ENCODE measurements at places on chromosomes 3 and 15. TPM values are rescaled to one million over a fixed set of nuclear protein-coding genes. Genes with fewer than 3 reads are reported as not detected.

DNA sequence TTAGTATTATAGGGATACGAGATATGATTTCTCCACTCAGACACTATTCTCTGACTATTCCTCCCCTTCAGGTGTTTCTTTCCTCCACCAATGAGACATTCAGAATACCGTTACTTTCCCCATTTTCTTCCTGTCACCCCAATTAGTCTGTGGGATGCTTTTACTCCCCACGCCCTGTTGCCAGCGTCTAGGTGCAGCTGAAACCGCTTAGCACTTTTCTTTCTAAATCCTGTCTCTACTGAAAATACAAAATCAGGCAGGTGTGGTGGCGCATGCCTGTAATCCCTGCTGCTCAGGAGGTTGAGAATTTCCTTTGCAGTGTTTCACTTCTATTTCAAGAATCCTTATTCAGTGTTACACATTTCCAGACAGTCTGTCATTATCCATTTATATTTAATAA lies 49.6 kb upstream of the DLG1 start:
- no peak for DNase-seq

GRCh38 chr3:138025553-138025952 lies 15.6 kb downstream of the CLDN18 start:
- no peak for DNase-seq

The MASP1 gene
- total RNA-seq: 13.1 TPM

The SLC15A2 gene
- total RNA-seq: 0.18 TPM

GRCh38 chr3:133159498-133160475 lies 121.6 kb downstream of the TMEM108 start:
- no peak for DNase-seq

The NR1I2 gene
- not detected for total RNA-seq

- DNase-seq: no peak
Measured at GRCh38 chr3:44098656-44099415, 142.8 kb upstream of the TOPAZ1 start.

DNA sequence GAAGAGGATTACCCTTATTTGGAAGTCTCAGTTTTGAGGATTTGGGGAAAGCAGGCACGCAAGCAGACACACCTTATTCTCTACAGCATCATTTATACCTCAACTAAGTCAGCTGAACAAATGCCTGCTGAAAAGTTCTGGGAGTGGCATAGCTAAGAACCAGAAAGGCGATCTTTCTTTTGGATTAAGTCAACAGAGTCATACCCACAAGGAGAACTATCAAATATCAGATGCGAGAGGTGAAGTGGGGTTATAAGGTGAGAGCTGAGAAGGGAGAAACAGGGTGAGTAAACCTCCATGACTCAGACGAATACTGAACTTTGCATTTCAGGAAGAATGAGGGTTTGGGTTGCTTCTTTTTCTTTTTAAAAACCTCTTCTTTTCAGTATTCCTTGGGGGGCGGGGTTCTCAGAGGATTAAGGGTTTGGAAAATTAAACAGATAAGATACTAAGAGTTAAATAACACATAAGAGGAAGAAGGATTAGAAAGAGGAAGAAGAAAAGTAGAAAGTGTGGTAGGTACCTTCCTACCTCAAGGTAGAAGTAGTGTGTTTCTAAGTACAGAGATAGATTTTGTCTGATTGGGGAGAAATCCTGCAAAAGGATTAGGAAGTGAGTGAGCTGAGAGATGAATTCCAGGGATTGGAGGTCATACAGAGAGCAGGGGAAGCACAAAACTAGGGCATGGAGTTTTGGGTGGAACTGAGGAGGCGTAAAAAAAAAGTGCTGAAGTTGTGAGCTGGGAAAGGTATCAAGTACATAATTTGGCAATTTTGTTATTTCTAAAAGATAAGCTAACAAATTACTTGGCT lies 41.3 kb upstream of the ICE2 start:
- peak; percentile 61 for DNase-seq

DNA sequence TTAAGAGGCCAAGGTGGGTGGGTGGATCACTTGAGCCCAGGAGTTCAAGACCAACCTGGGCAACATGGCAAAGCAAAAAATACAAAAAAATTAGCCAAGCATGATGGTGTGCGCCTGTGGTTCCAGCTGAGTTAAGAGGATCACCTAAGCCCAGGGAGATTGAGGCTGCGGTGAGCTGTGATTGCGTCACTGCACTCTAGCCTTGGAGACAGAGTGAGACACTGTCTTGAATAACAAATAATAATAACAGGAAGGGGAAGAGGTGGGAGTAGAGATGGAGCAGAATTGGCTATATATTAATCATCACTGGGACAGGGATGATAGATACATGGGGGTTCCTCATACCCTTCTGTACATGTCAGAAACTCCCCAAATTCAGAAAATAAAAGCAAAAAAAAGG lies 23.8 kb upstream of the NMB start:
- peak; percentile 49 for DNase-seq

DNA sequence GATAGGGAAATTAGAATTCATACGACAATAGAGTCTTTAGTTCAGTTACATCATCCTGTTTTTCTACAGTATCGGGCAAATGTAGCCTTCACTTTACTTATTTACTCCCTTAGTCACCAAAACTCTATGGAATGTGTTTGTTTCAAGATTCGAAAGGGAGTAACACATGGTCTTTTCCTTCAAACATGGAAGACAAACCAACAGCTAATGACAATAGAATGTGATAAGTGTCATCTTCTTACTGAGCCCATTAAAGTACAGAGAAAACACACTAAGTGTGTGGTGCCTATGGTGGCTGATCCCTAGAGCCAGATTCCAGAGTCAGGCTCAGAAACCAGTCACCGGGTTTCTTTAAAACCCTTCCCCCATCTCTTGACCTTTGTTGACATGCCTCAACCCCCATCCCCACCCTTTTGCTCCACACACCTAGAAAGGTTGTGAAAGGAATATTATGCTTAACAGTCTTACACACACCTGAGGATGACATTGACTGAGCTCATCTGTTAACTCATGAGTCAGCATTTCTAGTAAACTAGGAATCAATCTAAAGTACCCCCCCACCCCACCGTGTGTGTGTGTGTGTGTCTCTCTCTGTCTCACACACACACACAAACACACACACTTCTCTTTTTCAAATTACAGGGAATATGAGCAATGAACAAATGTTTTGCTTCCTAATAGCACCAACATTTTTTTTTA lies 549.6 kb upstream of the CCDC54 start:
- peak; percentile 25 for DNase-seq

GRCh38 chr15:55868707-55869106 lies 124.7 kb downstream of the NEDD4 start:
- DNase-seq: peak; percentile 35

- DNase-seq: no peak
Measured at GRCh38 chr3:192608726-192609600, 118.4 kb downstream of the FGF12 start.

The POPDC2 gene
- under 0.01 TPM for total RNA-seq

The LHFPL4 gene
- total RNA-seq: not detected

- no peak for DNase-seq
Measured at GRCh38 chr3:194588236-194588635, 45.0 kb downstream of the TMEM44 start.

GRCh38 chr3:102060814-102061213 lies 211.5 kb downstream of the NFKBIZ start:
- DNase-seq: peak; percentile 22

DNA sequence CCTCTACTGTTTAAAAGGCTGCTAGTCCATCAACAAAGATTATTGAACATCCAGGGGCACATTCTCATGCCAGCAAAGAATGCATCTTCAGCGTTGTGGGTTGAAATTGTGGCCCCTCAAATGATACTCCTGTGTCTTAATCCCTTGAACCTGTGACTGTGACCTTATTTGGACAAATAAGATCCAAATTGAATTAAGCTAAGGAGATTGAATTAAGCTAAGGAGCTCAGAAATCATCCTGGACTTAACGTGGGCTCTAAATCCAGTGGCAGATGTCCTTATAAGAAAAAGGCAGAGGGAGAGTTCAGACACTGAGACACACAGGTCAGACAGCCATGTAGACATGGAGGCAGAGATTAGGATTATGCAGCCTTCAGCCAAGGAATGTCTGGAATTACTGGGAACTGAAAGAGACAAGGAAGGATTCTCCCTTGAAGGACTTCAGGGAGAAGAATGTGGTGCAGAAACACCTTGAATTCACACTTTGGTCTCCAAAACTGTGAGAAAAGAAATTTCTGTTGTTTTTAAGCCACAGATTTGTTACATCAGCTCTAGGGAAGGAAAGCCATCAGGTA lies 57.3 kb upstream of the SLC24A5 start:
- DNase-seq: no peak

- DNase-seq: no peak
Measured at GRCh38 chr15:34336991-34337556, 507 bp downstream of the SLC12A6 start.

GRCh38 chr15:76195506-76196268 lies 115.6 kb downstream of the ETFA start:
- DNase-seq: no peak

The ARL6 gene
- 11.7 TPM for total RNA-seq

The PRR20G gene
- not detected for total RNA-seq

DNA sequence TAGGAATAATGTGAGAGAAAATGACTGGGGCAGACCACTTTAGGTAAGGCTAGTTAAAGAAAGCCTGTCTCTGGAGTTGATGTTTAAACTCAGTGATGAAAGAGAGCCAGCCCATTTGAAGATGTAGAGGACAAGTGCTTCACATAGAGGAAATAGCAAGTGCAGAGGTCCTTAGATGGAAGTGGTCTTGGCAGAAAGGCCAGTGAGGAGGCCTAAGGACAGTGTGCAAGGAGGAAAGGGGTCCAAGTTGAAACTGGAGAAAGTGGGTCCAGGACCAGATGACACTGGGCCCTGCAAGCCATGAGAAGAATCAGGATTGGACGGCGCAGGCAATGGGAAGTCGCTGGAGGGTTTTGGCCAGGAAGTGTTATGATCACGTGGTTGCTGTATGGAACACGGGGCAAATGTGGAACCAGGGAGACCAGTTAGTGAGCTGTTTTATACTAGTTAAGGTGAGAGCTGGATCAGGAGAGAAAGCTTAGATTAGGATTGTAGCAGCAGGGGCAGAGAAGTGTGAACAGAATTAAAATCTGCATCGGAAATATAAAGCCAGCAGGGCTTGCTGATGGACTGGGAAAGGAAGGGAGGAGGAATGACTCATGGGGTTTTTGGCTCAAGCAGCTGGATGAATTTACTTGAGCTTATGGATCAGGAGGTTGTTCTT lies 48.0 kb upstream of the SCAANT1 start:
- DNase-seq: peak; percentile 84

GRCh38 chr3:125055331-125055912 lies 375 bp downstream of the HEG1 start:
- peak; percentile 20 for DNase-seq

- no peak for DNase-seq
Measured at GRCh38 chr3:124619887-124620599, 110.2 kb upstream of the UMPS start.

DNA sequence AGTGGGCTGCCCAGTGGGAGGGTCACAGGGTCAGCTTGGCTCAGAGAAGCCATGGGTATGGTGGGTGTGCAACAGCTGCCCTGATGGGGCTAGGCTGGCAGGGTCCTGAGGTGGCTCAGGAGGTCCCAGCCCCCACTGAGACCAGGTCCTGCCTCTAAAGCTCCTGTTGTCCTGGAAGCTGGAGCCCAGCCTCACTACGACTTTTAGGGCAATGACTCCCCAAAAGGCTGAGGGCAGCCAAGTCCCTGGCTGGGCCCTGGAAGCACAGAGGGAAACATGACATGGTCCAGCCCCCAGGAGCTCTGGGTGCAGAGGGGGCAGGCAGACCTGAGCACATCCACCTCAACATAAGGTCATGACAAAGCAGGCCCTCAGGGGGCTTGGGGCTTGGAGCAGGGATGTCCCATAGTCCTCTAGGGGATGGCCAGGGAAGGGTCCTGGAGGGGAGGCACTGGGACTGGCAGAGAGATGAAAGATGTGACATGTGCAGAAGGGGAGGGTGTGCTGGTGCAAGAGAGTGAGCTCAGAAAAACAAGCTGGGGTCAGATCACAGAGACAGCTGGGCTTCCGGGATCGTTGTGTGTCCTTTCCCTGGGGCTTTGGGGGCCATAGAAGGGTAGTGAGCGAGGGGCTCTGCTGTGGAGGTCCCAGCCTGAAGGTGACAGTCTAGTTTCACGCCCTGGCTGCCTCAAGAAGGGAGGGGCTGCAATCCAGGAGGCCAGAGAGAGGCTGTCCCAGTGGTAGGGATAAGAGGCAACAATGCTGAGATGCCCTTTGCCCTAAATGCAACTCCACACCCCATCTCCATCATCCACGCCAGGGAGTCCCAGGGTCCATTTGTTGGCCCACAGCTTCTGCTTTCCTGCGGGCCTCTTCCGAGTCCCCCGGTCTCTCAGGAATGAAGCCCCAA lies 639 bp upstream of the ITIH3 start:
- DNase-seq: no peak

DNA sequence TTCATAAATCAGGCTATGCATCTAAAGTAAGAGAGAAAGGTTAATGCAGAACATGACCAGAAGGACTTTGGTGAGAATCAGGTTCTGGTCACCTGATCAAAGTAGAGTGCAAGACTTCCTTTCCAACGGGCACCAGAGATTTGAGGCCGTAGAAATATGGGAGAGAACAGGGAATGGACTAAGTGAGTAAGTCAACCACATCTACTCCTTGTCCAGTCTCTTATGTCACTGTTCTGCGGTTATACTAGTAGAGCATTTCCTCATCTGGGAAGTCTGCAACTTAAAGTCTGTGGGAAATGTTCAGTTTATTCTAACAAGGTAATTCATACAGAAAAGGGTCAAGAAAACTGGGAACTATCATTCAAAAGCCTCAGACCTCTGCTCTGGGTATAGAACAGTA lies 232.8 kb downstream of the CPNE4 start:
- DNase-seq: no peak

DNA sequence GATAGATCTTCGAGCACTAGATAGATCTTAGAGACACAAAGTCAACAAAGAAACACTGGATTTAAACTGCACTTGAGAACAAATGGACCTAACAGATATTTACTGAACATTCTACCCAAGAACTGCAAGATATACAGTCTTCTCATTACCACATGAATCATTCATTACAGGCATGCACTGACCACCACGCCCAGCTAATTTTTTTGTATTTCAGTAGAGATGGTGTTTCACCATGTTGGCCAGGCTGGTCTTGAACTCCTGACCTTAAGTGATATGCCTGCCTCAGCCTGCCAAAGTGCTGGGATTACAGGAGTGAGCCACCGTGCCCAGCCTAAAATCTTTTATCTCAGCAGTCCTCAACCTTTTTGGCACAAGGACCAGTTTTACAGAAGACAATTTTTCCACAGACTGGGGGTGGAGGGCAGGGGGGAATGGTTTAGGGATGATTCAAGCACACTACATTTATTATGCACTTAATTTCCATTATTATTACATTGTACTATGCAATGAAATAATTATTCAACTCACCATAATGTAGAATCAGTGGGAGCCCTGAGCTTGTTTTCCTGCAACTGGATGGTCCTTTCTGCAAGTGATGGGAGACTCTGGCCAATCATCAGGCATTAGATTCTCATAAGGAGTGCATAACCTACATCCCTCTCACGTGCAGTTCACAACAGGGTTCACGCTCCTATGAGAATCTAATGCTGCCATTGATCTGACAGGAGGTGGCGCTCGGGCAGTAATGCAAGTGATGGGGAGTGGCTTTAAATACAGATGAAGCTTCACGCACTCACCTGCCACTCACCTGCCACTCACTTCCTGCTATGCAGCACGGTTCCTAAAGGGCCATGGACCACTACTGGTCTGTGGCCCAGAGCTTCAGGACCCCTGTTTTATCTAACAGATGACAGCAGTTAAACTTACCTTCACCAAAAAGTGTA lies 21.7 kb downstream of the CSNK1G1 start:
- peak; percentile 21 for DNase-seq

GRCh38 chr15:60620708-60621107 lies 141.8 kb upstream of the ICE2 start:
- peak; percentile 61 for DNase-seq

GRCh38 chr3:7977245-7978086 lies 524.2 kb upstream of the LMCD1 start:
- no peak for DNase-seq

Data from IMR-90 (cell line).